ENCODE measurements at places on chromosomes 12 and 14.

DNA sequence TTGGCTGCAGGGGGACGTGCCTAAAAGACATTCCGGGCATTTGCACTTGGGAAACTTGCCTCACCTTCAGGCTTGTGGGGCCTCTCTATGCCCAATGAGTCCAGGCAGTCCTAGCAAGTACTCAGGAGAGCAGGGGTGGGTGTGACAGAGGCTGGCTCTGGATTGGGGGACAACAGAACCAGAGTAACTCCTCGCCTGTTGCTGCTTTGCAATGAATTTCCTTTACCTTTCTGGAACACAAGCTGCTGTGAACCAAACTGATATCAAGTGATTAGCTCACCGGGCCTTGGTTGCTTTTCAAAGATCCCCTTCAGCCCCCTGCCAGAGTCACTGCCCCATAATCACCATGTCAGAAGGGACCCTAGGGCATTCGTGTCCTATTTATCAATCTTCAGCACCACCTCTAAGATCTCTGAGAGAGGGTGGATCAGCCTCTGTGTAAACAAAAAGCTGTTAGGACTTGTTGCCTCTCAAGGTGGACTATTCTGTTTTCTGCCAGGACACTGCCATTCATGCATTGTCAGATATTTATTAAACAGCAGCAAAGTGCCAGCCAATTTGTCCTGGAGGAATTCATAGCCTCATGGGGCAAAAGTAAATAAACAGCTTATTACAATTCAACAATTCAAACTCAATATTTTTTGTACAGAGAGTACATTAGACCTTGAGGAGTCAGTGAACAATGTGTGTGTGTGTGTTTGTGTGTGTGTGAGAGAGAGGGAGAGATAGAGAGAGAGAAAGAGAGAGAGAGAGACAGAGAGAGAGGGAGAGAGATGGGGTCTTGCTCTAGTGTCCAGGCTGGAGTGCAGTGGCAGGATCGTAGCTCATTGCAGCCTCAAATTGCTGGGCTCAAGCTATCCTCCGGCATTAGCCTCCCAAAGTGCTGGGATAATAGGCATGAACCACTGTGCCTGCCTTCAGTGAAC lies 11.3 kb downstream of the NFATC4 start:
- DNase-seq = no peak

- no peak for DNase-seq
Observed at GRCh38 chr12:86903159-86903558, 647.0 kb upstream of the MGAT4C start.

DNA sequence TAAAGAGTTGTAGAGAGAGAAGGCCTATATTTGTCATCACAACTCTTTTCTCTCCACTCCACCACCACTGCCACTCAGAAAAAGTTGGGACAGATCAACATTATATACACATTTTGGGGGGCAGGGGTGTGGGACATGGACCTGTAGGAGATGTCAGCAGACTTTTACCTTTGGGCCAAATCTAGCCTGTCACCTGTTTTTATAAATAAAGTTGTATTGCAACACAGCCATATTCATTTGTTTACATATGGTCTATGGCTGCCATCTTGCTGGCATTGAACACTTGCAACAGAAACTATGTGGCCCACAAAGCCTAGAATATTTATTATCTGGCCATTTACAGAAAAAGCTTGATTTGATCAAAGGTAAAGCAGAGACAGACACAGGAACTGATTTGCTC lies 250.7 kb downstream of the BTG1 start:
- DNase-seq = no peak

DNA sequence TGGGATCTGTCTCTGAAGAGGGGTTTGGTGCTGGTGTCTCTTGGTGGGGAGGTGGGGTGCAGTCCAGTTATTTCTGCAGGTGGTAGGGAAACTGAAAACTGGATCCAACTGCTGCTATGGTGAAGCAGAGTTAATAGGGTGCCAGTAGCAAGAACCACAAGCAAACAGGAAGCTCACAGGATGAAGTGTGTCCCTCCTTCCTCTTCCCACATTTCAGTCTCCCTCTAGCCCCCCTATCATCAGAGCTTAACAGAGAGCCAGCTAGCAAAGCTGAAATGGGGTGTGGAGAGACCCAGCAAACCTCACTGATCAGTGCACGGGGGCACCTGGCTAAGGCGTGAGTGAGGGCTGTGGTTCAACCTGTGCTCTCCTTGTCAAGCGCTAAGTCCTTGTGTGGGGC lies 69.1 kb upstream of the C12orf71 start:
- DNase-seq = no peak

DNA sequence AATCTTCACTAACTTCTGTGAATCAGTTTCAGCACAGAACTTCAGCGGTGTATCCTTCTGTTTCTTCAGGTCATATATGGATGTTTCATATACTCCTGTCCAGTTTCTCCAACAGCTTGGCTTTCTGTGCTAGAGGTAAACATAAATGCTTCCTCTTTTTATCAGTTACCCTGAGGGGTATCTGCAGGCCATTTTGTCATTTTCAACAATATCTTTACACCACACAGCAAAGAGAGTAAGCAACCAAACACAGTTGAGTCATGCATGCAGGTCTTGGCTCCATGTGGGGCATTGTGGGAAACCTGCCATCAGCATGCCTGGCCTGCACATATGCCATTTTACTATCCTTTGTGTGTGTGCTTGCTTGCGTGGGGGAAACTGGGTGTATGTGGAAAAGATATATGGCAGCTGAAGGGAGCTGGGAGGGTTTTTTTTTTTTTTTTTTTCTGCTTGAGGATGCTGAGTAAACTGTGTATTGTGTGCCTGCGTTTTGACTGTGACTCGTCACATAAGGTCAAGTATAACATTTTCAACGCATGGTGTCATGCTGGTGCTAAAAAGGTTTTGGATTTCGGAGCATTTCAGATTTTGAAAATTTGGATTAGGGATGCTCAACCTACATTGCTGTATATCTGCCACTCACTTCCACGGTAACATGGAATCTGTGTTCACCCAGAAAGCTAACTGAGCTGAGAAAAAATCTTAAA lies 56.1 kb upstream of the YARS2 start:
- DNase-seq = no peak

GRCh38 chr12:92462527-92462926 lies 240.3 kb upstream of the PLEKHG7 start:
- no peak for DNase-seq

DNA sequence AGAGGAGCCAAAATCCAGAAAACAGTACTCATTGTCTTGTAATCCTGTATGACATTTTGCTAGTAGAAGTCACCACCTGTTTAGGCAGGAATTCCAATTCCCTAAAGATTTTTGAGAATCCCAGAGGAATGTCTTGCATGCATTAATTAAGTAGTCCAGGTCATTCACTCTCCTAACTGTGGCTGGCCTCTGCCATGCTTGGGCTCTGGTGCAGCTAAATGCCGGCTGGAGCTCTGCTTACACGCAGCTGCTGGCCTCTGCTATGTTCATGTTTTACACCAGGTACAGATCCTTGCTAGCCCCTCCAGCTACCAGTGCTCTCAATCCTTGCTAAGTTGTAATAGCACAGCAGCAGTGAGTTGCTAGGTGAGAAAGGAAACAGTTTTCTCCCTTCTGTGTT lies 16.3 kb upstream of the HIF1A start:
- no peak for DNase-seq

- no peak for DNase-seq
Observed at GRCh38 chr12:119500209-119500608, 93.4 kb upstream of the TMEM233 start.

DNA sequence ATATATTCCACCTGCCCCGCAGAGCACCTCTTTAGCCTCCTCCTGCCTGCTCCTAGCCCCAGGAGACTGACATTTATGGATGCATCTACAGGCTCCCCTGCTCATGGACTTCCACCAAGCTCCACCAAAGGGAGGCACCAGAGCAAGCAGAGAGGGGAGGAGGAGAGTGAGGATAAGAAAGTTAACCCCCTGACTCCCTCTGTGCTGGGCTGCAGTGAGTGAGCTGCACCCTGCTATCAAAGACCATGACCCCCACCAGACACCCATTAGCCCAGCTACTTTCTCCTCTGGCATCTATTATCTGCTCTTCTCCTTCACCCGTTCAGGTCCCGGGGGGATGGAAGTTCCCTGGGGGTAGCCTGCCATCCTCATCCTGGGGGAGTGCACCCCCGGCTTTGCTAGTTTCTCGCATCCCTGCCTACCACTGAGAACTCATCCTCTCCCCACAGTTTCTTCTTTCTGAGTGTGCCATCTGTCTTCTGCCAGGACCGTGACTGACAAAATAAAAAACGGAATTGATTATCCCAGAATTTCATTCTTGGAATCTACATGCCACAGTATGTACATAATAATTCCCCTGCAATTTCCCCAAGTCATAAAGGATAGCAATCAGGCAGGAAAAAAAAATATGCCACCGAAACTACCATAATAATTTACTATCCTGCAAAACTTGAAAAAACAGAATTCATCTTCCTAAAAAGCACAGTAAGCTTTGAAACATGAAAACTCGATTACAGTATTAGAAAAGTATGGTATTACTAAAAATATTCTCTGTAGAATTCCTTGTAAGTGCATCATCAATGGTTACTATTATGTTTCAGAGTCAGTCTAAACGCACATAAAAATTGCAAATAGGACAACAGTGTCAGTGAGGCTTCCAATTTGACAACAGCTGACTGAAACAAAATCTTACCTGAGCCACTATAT lies 45.2 kb downstream of the FOXN3 start:
- DNase-seq = no peak

GRCh38 chr12:124813782-124814181 lies 49.9 kb downstream of the SCARB1 start:
- DNase-seq = no peak

DNA sequence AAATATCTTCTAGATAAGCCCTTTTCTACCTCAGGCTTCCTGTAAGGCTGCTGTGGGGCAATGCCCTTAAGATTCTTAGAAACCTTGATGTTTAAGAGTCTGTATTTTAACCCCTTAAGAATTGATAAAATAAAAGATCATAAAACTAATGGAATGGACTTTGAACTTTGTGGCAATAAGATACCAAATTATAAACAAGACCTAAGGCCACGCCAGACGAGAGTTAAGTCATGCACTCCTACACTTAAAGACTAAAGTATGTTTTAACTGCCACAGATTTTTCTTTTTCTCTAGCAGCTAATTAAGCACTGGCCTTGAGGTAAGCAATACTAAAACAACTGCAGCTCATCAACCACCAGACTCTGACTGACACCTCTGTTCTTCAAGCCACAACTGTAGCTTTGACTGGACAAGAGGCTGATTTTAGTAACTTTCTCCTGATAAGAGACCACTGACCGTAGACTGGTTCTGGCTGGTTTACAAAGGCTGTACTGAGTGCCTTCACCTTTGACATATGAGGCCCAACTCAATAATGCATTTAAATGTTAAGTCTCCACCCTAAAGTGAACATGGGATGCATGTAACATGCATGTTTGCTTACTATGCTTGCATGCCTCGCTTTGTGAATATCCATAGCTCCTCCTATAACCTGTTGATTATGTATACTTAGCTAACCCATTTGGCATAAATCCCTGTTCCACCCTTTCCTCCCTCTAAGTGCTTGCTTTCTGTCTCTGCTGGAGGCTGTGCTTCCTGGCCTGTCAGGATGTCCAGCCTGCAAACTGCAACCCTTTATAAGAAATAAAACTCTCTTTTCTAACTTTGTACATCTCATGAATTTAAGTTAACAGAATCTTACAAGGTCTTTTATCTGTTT lies 71.9 kb downstream of the KLHL28 start:
- DNase-seq = no peak

DNA sequence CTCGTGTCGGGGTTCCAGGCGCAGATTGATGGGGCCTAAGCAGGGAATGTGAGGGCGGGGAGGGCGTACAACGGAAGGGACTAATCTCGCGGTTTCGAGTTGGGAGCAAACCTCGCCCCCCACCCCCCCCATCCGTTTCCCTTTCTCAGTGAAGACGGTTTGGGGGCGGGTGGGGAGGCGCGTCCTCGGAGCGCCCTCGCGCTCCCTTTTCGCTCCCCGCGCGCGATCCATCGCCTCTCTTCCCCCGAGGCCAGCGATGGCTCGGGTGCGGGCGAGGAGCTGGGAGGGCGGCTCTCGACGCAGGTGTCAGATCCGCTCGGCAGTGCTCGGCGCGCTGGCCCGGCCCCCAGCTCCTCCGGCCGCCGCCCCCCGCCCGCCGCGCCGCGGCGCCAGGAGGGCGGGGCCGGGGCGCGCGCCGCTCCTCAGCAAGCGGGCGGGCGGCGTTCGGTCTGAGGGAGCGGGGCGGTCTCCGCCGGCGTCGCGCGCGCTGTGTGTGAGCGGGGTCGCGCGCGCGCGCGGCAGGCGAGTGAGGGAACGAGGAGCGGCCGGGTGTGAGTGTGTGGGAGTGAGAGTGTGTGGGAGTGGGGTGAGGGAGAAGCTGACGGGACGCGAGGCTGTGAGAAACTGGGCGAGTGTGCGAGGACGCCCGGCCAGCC lies at the start of gene RIMKLB:
RIMKLB (plus strand) TSS at position 516 of the 656 bp plus-strand sequence. CDS start 15,876 bp downstream, outside the sequence.
- DNase-seq = peak; percentile 30

GRCh38 chr12:97984974-97985580 lies 522.5 kb downstream of the RMST start:
- DNase-seq = no peak

GRCh38 chr12:16325426-16325825 lies 22.0 kb upstream of the MGST1 start:
- DNase-seq = no peak

- no peak for DNase-seq
Observed at GRCh38 chr12:79566452-79567174, 124.2 kb downstream of the PAWR start.

- DNase-seq = no peak
Observed at GRCh38 chr14:76501156-76501720, 125.3 kb downstream of the ESRRB start.

GRCh38 chr12:11797317-11797913 lies 147.9 kb downstream of the ETV6 start:
- DNase-seq = no peak

GRCh38 chr12:20757-21156 lies 45.8 kb upstream of the IQSEC3 start:
- no peak for DNase-seq

DNA sequence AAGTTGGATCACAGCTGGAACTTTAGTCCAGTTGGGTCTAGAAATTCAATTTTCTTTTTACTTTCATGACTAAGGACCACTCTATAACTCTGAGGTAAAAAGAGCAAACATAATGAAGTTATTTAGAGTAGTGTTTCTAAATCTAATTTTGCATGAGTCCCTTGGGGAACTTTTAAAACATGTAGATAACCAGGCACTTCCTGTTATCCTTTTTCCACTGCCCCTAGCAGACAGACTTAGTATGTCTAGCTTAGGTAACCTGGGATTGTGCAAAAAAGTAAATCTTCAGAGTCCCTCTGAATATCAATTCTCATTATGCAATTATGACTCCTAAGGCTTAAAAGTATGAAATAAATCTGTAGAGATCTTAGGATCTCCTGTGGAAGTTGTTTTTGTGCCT lies 371.2 kb downstream of the DIO2 start:
- DNase-seq = no peak

- DNase-seq = no peak
Observed at GRCh38 chr14:100614803-100615202, 27.6 kb upstream of the BEGAIN start.

- no peak for DNase-seq
Observed at GRCh38 chr14:93331002-93331727, 1.7 kb downstream of the BTBD7 start.

Data from esophagus squamous epithelium (tissue), 5 donors.